ENCODE measurements at places on chromosomes 6 and 20. TPM values are rescaled to one million over a fixed set of nuclear protein-coding genes. Genes with fewer than 3 reads are reported as not detected.

DNA sequence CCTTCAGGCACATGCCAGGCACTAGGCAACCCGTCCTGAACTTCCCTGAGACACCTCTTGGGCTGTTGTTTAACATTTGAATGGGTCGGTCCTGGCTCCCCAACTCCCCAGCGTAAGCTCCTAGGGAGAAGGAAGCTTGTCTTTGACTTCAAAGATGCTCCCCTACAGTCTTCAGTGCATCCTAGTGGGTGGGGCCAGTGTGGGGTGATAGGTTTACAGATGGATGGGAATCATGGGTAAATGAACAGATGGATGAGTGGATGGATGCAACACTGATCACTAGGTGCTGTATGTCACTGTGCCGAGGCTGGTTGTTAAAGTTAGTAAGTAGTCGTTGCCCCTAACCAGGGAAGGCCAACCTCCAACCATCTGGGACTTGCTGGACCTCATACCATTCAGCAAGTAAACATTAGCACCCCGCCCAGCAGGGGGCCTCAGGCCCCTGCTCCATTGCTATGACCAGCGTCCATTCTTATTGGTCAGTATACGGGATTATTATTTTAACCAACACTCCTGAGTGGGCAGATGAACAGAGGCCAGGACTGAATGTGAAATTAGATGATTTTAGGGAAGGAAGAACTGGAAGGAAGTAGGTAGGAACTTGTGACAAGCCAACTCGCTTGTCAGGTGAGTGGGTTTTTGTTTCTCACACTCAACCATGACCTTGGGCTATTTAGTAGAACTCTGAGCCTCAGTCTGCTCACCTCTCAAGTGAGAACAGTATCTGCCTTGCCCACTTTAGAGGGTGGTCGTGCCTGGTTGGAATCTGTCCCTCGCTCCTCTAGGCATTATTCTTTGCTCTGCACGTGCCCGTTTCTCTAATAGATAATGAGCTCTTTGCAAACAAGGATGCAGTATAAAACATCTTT lies 82.9 kb upstream of the FOXP4 start:
- peaks cover 4% of the 10 kb centered on the region for H3K27me3 ChIP-seq
- H3K36me3 ChIP-seq, result no peaks in the 10 kb centered on the region

DDAH2 gene
- polyA plus RNA-seq, result 15.3 TPM

DNA sequence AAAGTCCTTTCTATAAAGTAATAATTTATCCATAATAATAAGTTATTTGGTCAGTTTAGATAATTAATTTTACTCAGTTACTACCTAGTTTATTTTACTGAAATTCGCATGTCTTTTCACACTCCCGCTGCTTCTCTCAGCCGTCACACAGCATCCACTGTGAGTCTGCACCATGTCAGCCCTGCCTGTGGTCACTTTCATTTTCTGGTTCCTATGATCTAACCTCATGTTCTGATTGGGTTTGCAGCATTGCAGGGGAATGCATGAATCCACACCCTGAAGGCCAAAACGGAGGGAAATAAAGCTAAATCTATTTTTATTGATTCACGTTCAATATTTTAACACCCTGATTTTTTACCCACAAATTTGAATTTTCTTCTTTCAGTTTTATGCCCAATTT lies 47.4 kb downstream of the PDE10A start:
- DNase-seq, result no peak
- no peak overlapping the region for H3K4me3 ChIP-seq
- H3K36me3 ChIP-seq, result no peaks in the 10 kb centered on the region
- H3K27ac ChIP-seq, result no peak overlapping the region

ME1 gene
- not detected for polyA plus RNA-seq

GRCh38 chr20:50348096-50348495 lies 157.5 kb downstream of the CEBPB start:
- no peak overlapping the region for H3K27ac ChIP-seq
- no peaks in the 10 kb centered on the region for H3K36me3 ChIP-seq
- no peaks in the 10 kb centered on the region for H3K27me3 ChIP-seq
- H3K4me3 ChIP-seq, result no peak overlapping the region
- no peaks in the 10 kb centered on the region for H3K4me1 ChIP-seq

GRCh38 chr20:40675599-40676221 lies 13.3 kb downstream of the MAFB start:
- no peaks in the 10 kb centered on the region for H3K27me3 ChIP-seq
- H3K4me1 ChIP-seq, result no peaks in the 10 kb centered on the region
- DNase-seq, result no peak
- H3K27ac ChIP-seq, result no peak overlapping the region

DNA sequence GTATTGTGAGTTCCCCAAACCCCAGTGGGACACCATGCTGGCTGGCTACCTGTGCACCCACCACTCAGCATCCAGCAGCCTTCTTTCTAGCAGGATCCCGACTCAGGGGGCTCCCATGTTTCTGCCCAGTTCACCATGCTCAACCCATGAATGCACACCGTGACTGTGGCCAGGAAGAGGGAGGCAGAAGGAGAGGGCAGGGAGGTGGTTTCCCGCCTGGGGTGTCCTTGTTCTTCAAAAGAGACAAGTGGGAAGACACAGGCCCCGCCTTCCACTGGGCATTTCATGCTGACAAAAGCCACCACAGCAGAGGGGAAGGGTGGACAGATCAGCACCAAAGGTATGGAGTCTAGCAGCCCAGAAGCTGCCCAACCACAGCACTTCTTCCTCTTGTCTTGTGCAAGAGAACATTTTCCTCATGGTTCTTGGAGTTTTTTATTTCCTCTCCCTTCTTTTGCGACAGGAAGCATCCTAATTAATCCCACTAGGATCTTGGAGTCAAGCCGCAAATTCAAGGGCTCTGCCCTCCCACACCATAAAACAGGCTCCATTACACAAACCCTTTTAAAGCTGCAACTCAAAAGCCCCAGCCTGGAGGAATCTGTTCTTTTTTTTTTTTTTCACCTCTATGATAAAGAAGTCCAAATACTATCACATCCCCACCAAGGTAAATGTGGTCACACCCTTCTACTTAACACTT lies 13.5 kb upstream of the ANKRD60 start:
- H3K27ac ChIP-seq, result no peak overlapping the region
- H3K4me1 ChIP-seq, result no peaks in the 10 kb centered on the region
- no peak for DNase-seq

DNA sequence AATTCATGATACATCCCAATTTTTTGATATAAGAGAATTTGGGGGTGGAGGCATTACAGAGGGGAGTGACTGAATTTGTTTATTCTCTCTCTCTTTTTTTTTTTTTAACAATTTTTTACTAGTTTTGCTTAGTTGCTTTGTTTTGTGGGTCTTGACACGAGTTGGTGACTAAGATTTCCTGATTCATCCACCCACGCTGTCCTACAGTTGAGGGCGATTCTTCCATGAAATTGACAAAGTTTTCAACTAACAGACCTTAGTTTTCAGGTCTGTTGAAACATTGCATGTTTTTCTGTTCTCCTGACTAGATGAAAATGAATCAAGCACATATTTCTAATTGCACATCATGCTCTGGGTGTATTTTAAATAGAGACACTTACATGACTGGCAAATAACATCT lies 613.8 kb downstream of the TFAP2B start:
- DNase-seq, result no peak
- no peak overlapping the region for H3K27ac ChIP-seq
- H3K4me3 ChIP-seq, result no peak overlapping the region
- no peaks in the 10 kb centered on the region for H3K4me1 ChIP-seq
- H3K36me3 ChIP-seq, result no peaks in the 10 kb centered on the region

DNA sequence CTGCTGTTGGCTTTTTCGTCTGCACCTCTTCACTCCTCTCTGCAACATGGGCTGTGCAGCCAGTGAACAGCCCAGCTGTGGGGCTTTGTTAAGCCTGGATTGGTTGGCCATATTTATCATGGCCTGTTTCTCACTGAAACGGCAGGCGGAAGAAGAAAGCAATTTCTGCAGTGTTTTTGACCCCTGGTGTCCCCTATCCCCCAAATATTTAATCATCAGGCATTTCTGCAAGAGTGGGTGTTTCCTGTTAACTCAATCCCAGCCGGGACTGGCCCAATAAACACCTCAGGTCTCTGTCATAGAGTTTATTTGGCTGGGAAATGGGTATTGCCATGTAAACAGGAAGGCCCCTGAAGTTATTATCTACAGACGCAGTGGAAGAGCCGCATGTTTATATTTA lies 174.8 kb upstream of the SUPT3H start:
- H3K4me3 ChIP-seq, result no peak overlapping the region
- H3K4me1 ChIP-seq, result no peaks in the 10 kb centered on the region
- H3K27me3 ChIP-seq, result no peaks in the 10 kb centered on the region
- DNase-seq, result no peak

IP6K3 gene
- not detected for polyA plus RNA-seq

DNA sequence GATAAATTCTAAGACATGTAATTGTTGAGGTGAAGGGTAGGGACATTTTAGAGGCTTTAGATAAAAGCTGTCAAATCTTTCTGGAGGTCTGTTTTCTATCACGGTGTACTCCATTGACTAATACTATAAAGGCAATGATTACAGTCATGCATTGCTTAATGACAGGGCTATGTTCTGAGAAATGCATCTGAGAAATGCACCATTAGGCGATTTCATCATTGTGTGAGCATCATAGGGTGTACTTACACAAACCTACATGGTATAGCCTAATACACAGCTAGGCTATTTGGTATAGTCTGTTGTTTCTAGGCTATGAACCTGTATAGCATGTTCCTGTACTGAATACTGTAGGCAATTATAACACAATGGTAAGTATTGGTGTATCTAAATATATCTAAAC lies 71.3 kb upstream of the FYN start:
- no peaks in the 10 kb centered on the region for H3K4me1 ChIP-seq
- DNase-seq, result no peak
- no peak overlapping the region for H3K27ac ChIP-seq

DNA sequence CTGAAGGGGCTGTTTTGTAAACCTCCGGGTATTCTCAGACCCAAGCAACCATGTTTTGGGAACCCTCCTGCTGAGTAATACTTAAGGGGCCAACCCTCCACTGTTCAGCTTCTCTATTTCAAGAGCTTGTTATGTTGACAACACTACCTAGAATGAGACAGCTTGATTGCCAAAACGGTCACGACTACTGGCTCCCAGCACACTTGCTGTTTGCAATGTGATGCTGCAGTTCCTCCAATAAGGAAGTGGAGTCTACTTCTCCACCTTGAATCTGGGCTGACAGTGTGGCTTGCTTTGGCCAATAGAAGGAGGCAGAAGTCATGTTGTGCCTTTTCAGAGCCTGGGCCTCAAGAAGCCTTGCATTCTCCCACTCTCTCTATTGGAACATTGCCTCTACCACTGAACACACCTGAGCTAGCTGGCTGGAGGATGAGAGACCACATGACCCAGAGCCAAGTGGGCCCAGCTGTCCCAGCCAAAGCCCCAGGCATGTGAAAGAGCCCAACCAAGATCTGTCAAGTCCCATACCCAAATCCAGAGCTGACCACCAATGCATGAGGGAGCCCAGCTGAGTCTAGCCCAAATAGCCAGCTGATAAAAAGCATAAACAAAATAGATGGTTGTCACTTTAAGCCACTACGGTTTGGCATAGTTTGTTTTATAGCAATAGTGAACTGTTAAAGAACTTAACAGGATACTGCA lies 108.0 kb downstream of the PRND start:
- no peak overlapping the region for H3K4me3 ChIP-seq
- H3K27ac ChIP-seq, result no peak overlapping the region
- H3K27me3 ChIP-seq, result no peaks in the 10 kb centered on the region
- no peaks in the 10 kb centered on the region for H3K36me3 ChIP-seq
